ENCODE measurements at places on chromosomes 1 and 21. TPM values are rescaled to one million over a fixed set of nuclear protein-coding genes. Genes with fewer than 3 reads are reported as not detected.
A peak's percentile ranks its signal among the peaks of the same experiment; 100 is the strongest.

- peak overlapping the region; percentile 71 for H3K27ac ChIP-seq
- H3K27me3 ChIP-seq, result no peaks in the 10 kb centered on the region
- DNase-seq, result no peak
- H3K36me3 ChIP-seq, result no peaks in the 10 kb centered on the region
- H3K4me1 ChIP-seq, result peaks cover 70% of the 10 kb centered on the region
Observed at GRCh38 chr1:211606332-211606913, 27.5 kb upstream of the SLC30A1 start.

Gene CYP4B1
- not detected for total RNA-seq

Gene WNT3A
- 0.09 TPM for total RNA-seq

Gene LCE3D
- total RNA-seq, result not detected

Gene PDZK1
- total RNA-seq, result 90.2 TPM

DNA sequence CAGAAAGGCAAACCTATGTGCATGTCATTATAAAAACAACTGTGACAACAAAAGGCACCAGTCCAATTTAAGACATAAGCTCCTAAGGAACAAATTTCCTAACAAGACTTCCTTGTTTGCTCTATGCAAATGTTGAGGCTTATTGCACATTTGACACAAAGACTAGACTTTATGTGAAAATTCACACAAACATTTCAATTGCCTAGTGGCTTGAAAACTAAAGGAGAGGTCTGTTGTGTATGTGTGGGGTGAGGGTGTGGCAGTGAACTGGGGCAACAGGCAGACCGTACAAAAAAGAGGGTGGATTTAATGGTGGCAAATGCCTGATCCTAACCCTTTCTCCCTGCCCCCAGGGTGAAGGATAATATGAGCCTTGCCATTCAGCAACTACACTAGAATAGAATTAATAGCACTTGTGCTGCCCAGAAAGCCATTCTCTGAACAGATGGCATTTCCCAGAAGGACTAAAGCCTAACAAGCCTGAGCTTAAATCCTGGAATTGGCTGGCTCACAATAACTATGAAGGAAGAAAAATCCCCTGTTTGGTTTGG lies 73.9 kb downstream of the GLUL start:
- DNase-seq, result no peak
- H3K27me3 ChIP-seq, result no peaks in the 10 kb centered on the region
- no peak overlapping the region for H3K27ac ChIP-seq
- no peaks in the 10 kb centered on the region for H3K36me3 ChIP-seq

Gene VWA1
- 73.7 TPM for total RNA-seq

Gene AGMAT
- 48.3 TPM for total RNA-seq

Data from Caco-2 (cell line).